NCI-H1092 (cell line): ENCODE measurements at places on chromosomes 7 and 10.
A peak's percentile ranks its signal among the peaks of the same experiment; 100 is the strongest.

GRCh38 chr7:30699706-30700495 lies 17.6 kb upstream of the CRHR2 start:
- DNase-seq = no peak

DNA sequence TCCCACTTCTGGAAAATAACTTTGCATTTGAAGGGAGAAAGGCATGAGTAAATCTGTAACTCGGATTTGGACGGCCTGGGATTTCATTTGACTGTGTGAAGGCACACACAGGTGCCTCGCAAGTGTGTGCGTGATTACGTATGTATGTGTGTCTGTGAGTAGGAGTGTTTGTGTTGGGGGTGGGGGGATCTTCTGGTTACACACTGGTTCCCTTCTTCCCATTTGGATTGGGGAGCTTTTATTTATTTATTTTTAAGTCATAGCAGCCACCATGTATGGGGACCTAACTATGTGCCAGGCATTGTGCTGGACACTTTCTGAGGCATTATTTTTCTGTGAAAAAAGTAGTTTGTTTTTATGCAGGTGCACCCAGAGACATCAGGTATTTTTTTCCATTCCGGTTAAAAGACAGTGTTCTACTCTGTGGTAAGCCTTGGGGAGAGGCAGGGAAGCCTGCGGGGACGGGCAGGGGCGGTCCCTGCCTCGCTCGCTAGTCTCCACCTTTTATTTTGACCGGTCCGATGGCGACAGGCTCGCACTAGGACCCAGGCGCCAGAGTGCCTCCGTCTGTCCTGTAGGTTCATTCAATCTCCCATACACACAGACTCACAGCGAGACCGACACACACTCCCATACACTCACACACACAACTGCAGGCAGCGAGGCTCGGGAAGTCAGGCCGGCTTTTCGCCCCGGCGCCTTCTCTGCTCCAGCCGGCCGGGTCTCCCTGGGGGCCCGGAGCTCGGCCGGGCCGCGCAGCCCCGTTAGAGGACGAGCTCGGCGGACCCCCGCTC lies at the start of gene MXI1:
TSS of gene MXI1 (plus strand) at position 595 of the 794 bp plus-strand sequence. CDS start 204 bp downstream, outside the sequence.
- DNase-seq = no peak

DNA sequence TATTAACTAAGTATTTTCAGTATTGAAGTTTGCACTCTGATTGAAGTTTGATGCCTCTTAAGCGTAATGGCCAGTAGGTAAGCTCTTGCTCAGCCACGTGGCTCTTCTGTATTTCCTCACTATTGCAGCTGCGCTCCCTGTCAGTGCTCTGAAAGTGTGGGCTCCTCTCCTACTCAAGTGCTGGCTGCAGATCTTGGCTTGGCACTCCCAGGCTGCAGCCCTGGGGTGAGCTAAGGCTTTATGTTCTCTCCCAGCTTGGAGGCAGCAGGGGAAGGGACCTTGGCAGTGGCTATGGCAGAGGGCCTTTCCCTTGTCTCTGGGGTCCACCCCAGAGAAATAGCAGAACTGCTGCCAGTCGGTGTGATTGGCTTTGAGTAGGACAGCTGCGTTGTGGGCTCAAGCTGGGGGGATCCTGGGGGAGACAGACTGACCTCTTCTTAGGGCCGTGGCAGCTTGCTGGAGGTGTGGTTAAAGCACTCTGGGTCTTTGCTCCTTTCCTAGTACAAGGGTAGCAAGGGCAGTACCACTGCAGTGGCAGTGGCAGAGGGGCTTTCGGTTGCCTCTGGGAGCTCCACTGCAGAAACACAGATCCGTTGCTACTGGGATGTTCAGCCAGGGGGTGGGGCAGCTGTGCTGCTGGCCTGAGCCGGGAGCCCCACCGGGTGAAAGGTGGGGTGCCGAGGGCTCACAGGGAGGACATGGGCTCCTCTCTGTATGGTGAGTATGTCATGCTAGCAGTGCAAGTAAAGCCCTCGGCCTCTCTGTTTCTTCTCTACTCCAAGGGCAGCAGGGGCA lies 100.5 kb downstream of the GLCCI1 start:
- DNase-seq = no peak

DNA sequence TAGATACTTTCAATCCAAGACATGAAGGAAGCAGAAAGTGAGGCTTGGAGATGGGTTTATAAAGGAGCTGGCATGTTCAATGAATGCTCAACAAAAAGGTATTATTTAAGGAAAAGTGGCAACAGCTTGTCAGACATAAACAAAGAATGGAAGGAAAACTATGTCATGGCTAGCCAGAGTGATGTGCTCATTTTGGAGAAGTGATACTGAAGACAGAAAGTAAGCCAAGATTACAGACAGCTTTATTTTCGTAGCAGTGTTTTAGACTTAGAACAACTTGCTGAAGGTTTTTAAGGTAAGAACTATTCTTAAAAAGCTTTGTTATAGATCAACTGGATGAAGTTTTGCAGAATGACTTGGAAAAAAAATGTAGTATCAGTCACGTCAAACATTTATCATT lies 160.5 kb upstream of the FERD3L start:
- DNase-seq = no peak

- peak; percentile 34 for DNase-seq
These were observed 27.8 kb downstream of the NKX2-3 start for GRCh38 chr10:99560277-99561126.

DNA sequence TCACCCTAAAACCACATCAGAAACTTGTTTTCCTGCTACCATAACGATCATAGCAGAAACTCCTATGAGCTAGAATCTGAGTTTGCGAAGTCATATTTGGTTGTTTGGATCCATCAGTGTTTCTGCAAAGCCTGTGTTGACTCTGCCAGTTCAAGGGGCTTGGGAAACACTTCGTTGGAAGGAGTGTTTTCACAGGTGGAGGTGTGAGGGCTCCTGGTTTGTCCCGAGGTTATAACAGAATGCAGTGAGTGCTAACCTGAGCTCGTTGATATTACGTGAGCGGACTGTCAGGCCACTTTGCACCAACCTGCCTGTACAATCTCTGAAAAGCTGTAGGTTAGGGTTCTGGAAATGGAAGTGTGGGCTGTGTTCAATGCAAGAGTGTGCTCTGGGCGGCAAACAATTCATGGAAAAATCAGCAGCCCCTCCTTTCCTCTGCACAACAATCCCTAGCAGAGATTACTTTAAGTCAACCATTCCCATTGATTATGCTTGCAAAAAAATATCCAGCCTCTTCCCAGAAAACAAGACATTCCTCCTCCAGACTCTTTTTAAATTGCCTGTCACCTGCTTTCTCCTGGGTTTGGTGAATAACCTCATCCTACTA lies 622.0 kb downstream of the TYW1 start:
- DNase-seq = no peak

- no peak for DNase-seq
These were observed 30.7 kb upstream of the PLPP4 start for GRCh38 chr10:120426306-120426705.

- DNase-seq = no peak
These were observed 266.3 kb downstream of the PPP1R3A start for GRCh38 chr7:113652501-113652900.

DNA sequence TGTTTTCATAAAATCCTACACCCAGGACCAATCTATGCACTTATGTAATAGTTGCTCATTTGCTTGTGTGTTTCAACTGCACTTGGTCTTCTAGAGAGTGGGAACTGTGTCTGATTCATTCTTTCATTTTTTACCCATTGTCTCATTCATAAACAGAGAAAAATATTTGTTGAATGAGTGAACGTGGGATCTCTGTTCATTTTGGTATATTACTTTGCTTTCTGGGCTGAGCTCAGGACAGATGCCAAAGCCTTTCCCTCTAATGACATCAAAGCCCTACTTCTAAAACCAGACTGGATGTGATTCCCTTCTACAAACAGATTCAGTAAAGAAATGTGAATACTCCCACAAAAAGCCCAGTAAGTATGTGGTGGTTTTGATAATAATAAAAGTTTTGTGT lies 145.2 kb downstream of the ST7 start:
- no peak for DNase-seq

DNA sequence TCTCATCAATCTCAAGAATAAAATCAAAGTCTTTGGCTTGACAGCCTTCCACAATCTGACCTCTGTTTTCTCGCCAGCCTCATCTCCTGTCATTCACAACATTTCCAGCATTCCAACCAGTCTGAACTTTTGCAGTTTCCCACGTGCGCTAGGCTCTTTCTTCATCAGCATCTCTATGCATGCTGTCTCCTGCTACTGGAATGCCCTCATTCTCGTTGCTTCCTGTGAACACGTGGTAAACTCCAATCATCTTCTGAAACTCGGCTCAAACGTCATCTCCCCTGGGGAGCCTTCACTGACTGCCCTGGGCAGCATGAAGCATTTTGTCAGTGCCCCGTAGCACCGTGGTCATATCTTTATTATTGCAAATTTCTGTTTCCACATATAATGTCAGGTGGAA lies 12.2 kb upstream of the RSBN1L start:
- DNase-seq = no peak

GRCh38 chr10:97188261-97188711 lies 2.5 kb upstream of the SLIT1 start:
- peak; percentile 80 for DNase-seq

- DNase-seq = no peak
These were observed 1314.2 kb upstream of the LRRTM3 start for GRCh38 chr10:65611592-65611991.

DNA sequence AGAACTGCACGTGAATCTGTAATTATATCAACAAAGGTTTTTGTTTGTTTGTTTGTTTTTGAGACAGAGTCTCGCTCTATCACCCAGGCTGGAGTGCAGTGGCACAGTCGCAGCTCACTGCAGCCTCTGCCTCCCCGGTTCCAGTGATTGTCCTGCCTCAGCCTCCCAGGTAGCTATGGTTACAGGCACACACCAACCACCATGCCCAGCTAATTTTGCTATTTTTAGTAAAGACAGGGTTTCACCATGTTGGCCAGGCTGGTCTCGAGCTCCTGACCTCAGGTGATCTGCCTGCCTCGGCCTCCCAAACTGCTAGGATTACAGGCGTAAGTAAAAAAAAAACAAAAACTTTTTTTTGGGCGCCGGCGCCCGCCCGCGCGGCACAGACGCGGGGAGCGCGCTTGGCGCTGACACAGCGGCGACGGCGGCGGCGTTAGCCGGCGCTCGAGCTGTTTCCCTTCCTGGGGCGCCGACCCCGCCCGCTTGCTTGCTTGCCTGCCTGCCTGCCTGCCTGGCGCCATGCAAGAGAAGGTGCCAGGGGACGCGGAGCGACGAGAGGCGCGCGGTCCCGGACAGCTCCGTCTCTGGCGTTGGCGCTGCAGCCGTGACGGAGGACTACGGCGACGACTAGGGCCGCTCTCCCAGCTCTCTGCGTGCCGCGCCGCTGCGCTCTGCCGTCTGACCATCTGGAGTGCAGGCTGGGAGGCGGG lies 171.4 kb upstream of the NUPR2 start:
- peak; percentile 45 for DNase-seq
